GM04503 (cell line): ENCODE measurements at places on chromosomes 5 and 9.
A peak's percentile ranks its signal among the peaks of the same experiment; 100 is the strongest.

DNA sequence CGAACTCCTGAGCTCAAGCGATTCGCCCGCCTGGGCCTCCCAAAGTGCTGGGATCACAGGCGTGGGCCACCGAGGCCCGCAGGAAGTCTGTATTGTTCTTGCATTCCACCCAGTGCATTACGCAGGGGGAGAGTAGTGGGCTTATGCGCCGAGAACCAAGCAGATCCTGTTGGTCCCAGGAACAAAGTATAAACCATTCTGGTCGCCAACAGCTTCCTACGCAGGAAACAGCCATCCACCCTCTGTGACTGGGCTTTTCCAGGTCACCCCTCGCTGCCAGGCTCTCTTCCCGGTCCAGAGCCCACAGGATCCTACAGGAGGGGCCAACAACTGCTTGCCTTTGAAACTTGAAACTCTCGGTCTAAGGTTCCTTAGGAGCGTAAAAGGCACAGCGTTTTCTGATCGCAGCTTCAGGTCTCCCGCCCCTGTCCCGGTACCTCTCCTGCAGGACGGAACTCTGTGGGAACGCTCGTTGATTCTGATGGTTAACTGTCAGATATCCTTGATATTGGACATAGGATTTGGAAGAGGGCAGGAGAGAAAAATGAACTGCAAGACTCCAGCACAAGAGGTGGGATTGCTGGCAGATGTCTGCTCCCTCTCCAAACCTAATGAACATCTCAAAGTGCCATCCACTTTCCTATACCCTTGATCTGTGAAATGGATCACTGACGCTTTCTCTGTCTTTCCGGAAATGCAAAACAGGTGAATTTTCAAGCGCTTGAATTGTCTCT is 4.2 kb upstream of the ANXA2R start:
- no peak for DNase-seq

DNA sequence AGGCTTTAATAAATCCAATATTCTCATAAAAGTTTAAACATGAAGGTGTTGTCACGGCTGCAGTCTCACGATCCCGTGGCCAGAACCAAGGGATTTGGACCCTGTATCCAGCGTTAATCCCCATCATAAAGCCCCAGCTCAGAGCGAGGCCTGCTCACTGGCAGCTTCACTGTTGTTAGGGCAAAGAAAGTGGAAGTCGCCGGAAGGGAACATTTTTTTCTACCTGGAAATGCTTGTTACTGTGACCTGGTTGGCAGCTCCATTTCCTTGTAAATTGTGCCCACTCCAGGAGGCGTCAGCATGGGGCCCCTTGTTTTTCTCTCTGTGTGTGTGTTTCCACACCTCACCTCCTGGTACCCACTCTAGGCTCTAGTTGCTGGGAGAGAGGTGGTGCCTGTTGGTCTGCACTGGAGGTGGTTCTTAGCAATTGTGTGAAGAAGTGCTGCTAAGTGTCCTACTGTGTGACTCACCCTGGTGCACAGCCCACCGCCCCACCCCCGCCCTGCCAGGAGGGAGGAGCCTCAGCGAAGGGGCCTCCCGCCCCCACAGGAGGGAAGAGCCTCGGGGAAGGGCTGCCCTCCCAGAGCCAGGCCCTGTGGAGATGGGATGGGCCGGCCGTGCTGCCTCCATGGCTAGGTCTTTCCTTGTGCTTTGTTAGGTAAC is 105.1 kb downstream of the EHMT1 start:
- DNase-seq: no peak

DNA sequence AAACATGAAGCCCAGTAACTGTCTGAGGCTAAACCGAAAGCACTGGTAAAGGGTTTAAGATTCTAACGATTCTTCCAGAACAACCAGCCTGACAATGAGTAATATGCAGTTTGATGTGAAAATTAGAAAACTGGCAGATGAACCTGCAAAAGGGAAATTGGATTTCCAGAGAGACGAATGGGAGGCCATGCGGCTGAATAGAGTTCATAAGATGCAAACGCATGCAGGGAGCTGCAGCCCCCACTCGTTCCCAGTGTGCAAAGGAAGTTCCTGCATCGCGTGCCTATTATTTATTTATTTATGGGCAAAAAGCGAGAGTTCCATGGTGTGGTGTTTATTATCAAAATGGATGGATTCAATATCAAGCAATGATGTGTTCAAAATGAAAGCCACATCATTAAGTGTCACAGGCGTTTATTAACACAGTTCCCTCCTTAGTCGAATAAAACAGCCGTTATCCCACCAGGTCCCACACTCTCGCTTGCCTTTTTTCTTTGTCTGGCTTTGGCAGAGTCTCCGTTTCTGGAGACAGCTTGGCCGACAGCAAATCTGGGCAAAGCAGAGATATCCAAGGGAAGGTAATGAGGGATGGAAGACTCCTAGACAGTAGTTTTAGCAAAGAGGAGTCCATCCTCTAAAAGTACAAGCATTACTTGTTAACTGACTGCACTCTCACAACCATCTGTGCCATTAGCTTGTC is 451.4 kb downstream of the KDM4C start:
- no peak for DNase-seq

DNA sequence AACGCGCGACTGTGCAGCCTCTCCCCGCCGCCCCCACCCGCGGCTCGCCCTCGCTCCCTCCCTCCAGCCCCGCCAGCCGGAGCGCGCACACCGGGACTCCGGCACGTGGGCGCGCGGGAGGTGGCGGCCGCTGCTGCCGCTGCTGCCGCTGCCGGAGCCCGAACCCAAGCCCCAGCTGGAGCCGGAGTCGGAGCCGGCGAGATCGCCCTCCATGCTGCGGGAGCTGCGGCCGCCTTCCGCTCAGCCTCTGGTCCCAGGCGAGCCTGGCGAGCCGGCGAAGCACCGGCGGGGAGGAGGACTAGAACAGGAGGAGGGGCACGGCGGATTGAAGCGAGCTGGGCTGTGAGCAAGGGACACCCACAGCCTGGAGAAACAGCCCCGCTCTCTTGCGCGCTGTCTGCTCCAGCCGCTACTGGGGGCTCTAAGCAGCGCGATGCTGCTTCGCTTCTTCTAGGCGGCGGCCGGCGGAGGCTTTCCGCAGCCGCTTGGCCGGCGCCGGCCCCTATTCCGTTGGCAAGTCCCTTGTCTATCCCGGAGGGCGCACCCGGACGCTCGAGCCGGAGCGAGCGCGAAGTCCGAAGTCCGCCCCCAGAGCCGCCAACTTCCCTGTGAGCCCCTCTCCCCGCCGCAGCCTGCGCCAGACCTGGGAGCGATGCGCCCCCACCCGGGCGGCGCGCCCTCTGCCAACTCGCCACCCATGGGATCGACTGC is 598.7 kb upstream of the SGCD start:
- DNase-seq: peak; percentile 15

DNA sequence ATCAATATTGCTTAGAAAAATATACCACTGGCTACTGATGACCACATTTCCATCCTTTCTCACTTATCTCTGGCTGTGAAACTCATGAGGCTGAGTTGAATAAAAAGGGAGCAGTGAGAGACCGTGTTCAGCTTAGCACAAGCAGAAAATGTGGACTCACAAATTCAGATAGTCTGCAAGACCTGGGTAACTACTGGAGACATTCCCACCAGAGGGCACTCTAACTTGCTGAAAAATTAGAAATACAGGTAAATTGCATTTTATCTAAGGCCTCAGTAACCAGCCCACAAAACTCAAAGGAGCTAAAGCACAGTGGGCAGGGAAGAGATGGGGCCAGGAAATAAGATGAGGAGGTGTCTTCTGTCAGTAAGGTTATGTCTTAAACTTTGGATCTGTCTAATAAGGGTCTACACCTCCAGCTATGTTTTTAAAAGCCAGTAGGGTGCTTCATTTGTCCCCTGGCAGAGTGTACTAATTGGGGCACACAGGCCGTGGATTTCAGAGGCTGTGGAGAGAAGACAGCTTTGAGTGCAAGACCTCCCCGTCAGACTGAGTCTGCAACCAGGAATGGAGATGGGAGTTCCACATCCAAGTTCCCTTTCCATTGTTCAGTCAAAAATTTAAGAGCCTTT is 8.7 kb upstream of the NDUFB6 start:
- no peak for DNase-seq

GRCh38 chr9:127549218-127549617 is 62.9 kb upstream of the STXBP1 start:
- DNase-seq: no peak

DNA sequence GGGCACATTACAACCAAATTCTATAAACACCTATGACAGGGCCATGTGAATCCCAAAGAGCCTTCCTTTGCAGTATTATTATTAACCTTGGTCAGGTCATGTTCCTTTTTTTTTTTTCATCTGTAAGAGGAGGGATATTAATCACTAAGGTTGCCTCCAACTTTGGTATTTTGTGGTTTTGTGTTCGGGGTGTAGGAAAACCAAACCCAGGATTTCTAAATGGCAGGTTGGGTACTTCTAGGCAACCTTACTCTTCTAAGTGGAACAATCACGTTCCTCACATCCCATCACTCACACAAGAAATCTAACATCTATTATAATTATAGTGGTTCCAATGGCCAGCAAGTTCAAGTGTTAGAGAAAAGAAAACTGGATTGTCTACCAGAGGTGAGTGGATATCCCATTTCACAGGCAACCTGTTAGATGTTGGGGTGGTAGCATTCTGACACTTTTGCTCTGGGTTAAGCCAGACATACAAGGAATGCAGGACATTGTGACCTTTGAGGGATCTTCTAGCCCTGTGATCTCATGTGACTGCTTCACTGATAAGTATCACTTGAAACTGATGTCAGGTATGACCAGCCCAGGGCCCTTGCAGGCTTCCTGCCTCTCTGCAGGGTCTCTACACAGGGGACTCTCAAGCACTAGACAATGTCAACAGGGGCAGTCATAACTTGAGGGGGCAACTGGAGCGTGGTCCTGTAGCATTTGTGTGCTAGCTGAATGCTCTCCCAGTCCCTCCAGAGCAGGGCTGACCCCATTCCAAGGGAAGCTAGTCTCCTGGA is 126.2 kb upstream of the VLDLR start:
- DNase-seq: no peak

- DNase-seq: no peak
Measured at GRCh38 chr5:26942481-26942880, 95.9 kb downstream of the CDH9 start.

DNA sequence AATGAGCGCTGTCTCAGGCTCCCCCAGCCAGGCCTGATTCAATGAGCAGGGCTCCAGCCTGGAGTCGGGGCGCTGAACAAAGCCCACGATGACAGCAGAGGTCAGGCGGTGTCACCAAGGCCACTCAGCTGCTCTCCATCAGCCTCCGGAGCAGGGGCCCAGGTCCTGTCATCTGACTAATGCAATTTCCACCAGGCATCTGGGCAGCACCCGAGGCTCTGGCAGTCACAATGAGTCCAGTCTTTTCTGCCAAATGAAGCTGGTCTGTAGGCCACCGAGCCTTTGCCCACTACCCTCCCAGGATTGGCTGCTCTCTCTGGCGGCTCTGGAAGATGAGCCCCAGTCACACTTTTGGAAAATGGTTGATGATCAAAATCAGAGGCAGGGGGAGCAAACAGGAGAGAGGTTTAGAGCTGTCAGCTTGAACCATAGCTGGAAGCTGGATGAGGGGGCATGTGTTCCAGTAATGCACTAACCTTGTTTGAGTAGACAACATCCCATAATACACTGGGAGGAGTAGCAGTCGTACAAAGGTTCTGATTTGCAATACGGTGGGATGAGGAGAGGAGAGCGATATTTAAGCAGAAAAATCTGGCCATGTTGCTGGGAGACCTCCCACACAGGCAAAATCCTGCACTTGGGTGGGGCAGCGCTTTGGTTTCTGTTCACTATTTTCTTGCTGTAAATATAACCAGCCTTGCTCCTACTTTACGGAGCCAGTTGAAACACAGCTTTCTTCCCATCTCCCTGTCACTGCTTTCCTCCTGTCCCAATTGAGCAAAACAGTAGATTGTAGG is 306.4 kb upstream of the PANK3 start:
- DNase-seq: no peak

- peak; percentile 50 for DNase-seq
Measured at GRCh38 chr5:32709750-32710549, 1.2 kb upstream of the NPR3 start.

GRCh38 chr5:126030698-126031097 is 392.5 kb upstream of the GRAMD2B start:
- DNase-seq: no peak

DNA sequence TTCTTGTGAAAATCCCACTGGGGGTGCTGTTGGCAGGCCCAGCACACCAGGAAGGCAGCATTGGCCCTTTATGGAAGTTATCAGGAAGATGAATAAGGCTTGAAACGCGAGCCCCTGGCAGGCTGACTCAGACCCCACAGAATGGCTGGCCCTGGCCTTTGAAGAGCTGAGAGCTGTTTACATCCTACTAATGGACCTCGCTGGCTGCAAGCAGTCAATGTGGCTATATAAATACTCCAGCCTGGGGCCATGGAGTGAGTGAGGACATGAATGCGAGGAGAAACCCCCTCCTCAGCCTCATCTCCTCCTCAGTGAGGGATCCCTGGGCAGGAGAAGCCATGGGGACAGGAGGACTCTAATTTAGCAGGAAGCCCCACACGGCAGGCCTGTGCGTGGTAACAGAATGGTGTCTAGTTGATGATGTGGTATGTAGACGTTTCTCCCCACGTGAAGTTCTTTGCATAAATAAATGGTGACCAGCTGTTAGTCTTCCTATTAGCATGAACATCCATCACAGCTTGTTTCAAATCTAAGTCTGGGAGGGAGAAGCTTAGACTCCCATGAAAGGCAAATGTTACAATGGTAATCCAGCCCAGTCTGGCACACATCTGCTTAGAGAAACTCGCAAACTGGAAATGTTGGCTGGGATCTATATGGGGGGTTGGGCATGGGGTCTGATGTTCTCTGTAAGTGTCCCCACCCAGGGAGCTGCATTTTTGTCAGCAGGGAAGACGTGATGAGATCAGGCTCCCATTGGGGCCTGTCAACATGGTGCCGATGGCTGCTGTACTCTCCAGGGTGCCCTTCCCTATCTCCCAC is 175.1 kb upstream of the PITX1 start:
- DNase-seq: peak; percentile 90

GRCh38 chr5:106875591-106876297 is 795.0 kb downstream of the EFNA5 start:
- no peak for DNase-seq

DNA sequence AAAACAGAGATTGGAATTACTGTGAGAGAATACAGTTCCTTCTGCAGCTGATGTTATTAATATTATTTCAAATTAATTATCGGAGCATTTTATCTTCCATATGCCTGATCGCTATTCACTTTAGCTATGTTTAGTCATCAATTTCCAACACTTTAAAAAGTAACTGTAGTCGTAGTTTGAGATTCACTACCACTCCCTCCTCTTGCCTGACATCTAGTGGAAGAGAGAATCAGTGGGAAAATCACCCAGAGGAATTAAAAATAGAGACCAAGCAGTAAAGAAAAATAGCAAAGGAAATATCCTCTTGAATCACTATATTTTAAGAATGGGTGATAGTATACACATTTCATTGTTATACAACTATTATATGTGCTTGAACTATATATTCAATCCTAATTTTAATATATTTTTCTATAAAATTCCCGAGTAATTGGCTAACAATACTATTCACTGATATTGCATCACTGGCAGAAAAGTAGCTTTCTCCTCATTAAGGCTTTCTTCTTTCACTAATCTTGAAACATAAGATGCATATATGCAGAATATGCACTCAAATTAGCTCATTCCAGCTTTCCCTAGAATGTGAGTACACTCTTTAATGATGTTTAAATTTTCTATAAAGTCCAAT is 708.7 kb downstream of the CDH9 start:
- DNase-seq: no peak

GRCh38 chr5:72451741-72452505 is 55.3 kb downstream of the ZNF366 start:
- peak; percentile 98 for DNase-seq

GRCh38 chr5:55071413-55071812 is 31.0 kb upstream of the GZMA start:
- no peak for DNase-seq

GRCh38 chr5:156438076-156438475 is 111.1 kb downstream of the SGCD start:
- no peak for DNase-seq
